ENCODE measurements at places on chromosomes 3 and 15.

DNA sequence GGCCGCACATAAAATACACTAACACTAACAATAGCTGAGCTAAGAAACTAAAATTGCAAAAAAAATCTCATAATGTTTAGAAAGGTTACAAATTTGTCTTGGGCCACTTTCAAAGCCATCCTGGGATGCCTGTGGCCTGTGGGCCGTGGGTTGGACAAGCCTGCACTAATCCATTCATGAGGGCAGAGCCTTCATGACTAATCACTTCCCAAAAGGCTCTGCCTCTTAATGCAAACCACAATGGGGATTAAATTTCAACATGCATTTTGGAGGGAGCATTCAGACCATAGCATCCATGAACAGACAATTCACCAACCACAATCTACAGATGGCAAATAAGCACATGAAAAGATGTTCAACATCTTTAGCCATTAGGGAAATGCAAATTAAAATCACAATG lies 128.2 kb downstream of the SUCLG2 start:
- DNase-seq, result no peak

GRCh38 chr3:63951492-63952247 lies 39.5 kb upstream of the SCAANT1 start:
- no peak for DNase-seq

- no peak for DNase-seq
These were observed 18.3 kb downstream of the GREM1 start for GRCh38 chr15:32735989-32736700.

- DNase-seq, result no peak
These were observed 19.2 kb downstream of the LIMD1 start for GRCh38 chr3:45613791-45614190.

DNA sequence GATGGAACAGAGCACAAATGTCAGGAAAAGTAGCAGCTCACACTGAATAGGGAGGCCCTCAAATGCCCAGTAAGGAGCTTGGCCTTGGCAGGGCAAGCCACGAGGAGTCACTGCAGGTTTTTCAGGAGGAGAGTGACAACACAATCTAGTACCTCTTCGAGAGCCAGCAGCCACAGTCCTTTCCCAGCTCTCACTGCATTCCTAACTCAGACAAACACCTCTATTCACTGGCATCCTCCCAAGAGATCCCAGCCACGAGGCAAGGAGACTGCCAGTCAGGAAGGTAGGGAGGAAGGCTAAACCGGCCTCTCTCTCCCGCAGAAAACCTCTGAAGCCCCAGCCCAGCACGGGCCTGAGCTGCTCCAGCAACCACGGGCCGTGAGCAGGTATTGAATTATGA lies 146.0 kb upstream of the SMAD3 start:
- DNase-seq, result no peak

DNA sequence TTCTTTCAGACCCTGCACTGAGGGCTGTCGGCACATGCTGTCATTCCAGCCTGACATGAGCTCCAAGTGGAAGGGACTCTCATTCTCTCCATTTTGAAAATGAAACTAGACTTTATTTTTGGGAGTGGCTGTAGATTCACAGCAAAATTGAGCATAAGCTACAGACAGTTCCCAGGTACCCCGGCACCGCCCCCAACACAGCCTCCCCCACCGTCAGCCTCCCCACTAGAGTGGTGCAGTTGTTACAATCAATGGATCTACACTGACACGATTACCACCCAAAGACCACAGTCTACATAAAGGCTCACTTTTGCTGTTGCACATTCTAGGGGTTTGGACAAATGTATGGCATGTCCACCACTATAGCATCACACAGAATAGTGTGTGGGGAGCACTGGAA lies 29.5 kb upstream of the FGD5 start:
- no peak for DNase-seq

- peak; percentile 27 for DNase-seq
These were observed 422.7 kb upstream of the TPRG1 start for GRCh38 chr3:188749010-188749617.

- no peak for DNase-seq
These were observed 129.9 kb downstream of the LRRC3B start for GRCh38 chr3:26752466-26752865.

- no peak for DNase-seq
These were observed 275.1 kb upstream of the LRTM1 start for GRCh38 chr3:55203006-55203405.

GRCh38 chr3:188544012-188544411 lies 390.1 kb downstream of the LPP start:
- no peak for DNase-seq

DNA sequence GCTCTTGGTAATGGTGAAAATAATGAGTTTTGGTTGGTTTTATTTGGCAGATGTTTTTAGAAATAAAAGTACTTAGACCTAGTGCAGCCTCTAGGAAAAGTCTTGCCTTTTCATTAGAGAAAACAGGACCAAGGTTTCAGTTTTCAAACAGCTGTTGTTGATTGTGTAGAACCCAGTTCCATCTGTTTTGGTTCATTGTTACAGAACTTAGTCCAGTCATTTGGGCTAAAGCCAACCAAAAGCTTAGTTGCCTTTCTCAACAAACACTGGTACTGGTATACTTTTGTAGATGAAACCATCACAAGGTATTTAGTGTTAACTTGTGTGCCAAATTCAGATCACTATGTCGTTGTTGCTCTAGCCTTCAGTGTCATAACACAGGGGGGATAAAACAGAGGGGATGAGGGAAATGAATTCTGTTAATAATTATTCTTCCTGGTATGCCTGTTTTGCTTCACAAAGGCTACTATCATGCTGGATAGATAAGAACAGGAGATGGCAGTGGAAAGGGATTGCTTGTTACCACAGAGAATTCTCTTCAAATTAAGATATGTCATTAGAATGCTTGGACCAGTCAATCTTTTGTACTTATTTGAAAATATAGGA lies 12.6 kb upstream of the APH1B start:
- DNase-seq, result no peak

- no peak for DNase-seq
These were observed 79.8 kb upstream of the NR2E3 start for GRCh38 chr15:71730277-71731144.

DNA sequence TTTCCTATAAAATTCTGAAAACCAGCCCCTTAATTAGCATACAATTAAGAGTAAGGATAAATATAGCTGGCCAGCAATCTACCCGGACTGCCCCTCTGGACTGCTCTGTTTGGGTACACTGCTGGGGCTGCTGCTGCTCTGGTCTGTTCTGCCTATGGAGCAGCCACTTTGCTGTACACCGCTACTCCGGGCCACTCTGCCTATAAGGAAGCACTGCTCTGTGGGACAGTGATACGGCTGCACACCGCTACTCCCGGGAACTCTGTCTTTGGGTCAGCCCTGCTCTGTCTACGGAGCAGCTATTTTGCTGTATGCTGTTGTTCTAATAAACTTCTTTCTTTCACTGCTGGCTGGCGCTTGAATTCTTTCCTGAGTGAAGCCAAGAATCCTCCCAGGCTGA lies 316.5 kb upstream of the PLSCR5 start:
- DNase-seq, result no peak
